Endothelial cell of umbilical vein (primary cell): ENCODE measurements at places on chromosomes 6 and 20. TPM values are rescaled to one million over a fixed set of nuclear protein-coding genes. Genes with fewer than 3 reads are reported as not detected.

The TSPO2 gene
- total RNA-seq = not detected in 2 replicates

- no peak for DNase-seq
- no peaks in the 10 kb centered on the region for H3K27me3 ChIP-seq
- H3K36me3 ChIP-seq = no peaks in the 10 kb centered on the region
- no peak overlapping the region for H3K27ac ChIP-seq
- no peaks in the 10 kb centered on the region for H3K4me1 ChIP-seq
Measured at GRCh38 chr6:14459315-14459714, 341.7 kb downstream of the CD83 start.

DNA sequence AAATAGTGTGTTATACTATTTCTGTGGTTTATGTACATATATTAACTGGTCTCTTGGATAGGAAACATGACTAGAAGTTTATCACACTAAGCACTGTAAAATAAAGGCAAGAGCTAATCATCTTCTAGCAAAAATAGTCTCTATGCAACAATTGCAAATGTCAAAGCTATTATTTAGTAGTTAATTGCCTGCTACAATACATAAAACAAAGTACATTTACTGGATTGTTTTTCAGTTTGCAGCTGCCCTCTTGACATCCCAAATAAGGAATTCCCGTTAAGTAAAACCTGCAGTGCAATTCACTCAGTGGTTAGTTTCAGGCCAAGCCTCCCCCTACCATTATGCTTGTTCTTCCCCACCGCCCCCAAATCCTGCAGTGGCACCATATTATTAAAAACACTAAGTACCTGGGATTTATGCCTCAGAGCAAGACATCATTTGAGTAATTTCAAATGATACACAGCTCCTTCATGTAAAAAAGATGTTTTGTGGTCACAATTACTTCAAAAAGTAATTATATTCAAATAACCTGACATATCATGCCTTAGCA, 1.6 kb upstream of the ATP5F1E start:
- no peaks in the 10 kb centered on the region for H3K27me3 ChIP-seq
- H3K4me1 ChIP-seq = peaks cover 33% of the 10 kb centered on the region
- H3K36me3 ChIP-seq = peaks cover 35% of the 10 kb centered on the region

GRCh38 chr6:74731204-74731603, 474.6 kb downstream of the COL12A1 start:
- H3K27ac ChIP-seq = no peak overlapping the region
- no peaks in the 10 kb centered on the region for H3K4me1 ChIP-seq
- H3K4me3 ChIP-seq = no peak overlapping the region
- no peaks in the 10 kb centered on the region for H3K27me3 ChIP-seq
- H3K36me3 ChIP-seq = no peaks in the 10 kb centered on the region

GRCh38 chr6:3317741-3318211, 59.0 kb downstream of the PSMG4 start:
- H3K27me3 ChIP-seq = no peaks in the 10 kb centered on the region
- H3K4me1 ChIP-seq = no peaks in the 10 kb centered on the region
- no peaks in the 10 kb centered on the region for H3K36me3 ChIP-seq

The SIM1 gene
- total RNA-seq = 0.29 and 0.39 TPM in 2 replicates

- H3K27me3 ChIP-seq = no peaks in the 10 kb centered on the region
- no peak overlapping the region for H3K27ac ChIP-seq
- no peaks in the 10 kb centered on the region for H3K4me1 ChIP-seq
Measured at GRCh38 chr6:96469312-96469711, 52.3 kb upstream of the UFL1 start.

DNA sequence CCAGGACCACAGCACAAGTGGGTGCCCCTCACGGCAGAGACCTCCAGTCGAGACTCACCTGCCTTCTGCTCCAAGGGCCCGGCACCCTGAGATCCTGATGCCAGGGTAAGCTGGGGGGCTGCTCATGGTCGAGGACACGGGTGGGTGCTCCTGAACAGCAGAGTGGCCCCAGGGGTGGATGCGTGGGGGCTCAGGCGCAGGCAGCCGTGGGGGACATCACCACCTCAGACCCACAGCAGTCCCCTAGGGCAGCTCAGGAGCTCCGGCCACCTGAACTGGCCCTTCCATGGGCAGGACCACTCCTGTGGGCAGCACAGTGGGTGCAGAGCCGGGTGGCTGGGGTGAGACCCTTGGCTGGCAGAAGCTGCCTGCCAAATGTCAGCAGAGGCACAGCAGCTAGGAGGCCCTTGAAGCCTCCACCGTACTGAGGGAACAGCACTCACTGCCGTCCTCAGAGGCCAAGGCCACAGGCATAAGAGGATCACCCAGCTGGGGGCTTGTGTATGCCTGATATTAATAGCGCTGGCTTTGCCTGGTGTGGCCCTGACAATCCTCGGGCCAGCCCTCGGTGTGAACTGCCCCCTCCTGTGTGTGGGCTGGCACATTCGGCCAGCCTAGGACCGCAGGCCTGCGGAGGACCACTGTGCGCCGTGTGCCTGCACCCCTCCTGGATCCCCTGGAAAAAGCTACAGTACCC, 5.4 kb downstream of the UCKL1 start:
- no peaks in the 10 kb centered on the region for H3K27me3 ChIP-seq
- DNase-seq = no peak
- H3K4me1 ChIP-seq = peaks cover 13% of the 10 kb centered on the region
- no peak overlapping the region for H3K27ac ChIP-seq
- H3K4me3 ChIP-seq = no peak overlapping the region
- peaks cover 4% of the 10 kb centered on the region for H3K36me3 ChIP-seq

The OOEP gene
- not detected in 2 replicates for total RNA-seq

The ZSCAN16 gene
- 7.7 and 8.9 TPM in 2 replicates for total RNA-seq

GRCh38 chr6:110250058-110250457, 69.8 kb downstream of the CDC40 start:
- DNase-seq = no peak
- no peak overlapping the region for H3K27ac ChIP-seq
- H3K36me3 ChIP-seq = no peaks in the 10 kb centered on the region
- no peaks in the 10 kb centered on the region for H3K4me1 ChIP-seq
- no peaks in the 10 kb centered on the region for H3K27me3 ChIP-seq
